ENCODE measurements at places on chromosomes 5 and 9.

GRCh38 chr9:133958756-133959155 lies 33.4 kb downstream of the VAV2 start:
- DNase-seq: no peak

DNA sequence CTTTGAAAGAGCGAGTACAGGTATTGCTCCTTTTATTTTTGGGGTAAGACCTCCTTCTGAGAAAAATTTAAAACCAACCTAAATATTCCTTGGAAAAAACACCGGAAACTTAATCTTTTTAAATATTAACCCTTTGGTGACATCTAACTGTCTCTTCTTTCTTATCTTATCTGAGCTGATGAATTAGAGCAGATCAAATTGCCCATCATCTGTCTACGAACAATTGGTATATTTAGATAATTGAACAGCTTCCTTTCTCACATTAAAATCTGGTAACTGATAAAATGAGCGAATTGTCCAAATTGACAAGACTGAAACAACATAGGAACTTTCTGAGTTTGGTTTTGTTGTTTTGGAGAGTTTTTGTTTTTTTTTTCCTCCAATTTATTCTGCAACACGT lies 2.0 kb downstream of the ISL1 start:
- DNase-seq: no peak

DNA sequence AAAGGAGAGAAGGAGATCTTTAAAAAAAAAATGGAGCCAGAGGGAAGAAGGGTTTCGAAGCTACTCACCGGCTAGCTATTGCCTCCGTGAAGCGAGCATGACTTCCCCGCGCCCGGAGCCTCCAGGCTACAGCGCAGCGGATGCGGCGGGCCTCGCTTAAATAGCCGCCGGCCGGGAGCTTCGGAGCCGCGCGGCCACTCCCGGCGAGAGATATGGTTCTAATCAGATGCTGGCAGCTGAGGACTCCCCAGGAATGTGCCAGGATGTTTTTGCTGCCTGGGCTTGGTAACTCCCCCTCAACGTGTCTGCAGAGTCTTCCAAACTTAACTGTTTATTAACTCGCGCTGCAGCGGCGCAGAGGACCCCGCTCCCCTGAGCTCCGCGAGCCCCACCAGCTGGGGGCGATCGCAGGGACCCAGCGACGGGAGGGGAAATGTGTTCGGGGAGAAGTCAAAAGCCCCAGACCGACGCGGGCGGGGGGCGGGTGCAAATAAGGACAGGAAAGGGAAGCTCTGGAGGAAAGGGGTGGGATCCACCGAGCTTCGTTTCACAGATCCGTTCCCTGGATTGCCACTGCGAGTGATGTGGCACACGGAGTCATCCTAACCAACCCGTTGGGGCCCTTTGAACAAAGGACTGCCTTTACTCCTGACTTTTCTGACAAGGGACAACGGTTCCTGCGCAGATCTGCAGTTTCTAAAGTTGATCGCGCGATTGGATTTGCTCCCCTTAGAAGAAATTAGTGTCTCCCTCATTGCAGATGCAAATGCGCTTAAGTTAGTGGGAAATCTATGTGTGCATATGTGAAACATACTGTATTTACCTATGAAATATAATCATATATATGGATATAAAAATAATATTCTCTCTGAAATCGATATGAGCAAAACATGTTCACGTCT lies at the start of gene DAB2:
Gene DAB2 (minus strand): TSS at position 245 of the 902 bp plus-strand sequence. CDS start 30,660 bp downstream, outside the sequence.
- peak; percentile 70 for DNase-seq

DNA sequence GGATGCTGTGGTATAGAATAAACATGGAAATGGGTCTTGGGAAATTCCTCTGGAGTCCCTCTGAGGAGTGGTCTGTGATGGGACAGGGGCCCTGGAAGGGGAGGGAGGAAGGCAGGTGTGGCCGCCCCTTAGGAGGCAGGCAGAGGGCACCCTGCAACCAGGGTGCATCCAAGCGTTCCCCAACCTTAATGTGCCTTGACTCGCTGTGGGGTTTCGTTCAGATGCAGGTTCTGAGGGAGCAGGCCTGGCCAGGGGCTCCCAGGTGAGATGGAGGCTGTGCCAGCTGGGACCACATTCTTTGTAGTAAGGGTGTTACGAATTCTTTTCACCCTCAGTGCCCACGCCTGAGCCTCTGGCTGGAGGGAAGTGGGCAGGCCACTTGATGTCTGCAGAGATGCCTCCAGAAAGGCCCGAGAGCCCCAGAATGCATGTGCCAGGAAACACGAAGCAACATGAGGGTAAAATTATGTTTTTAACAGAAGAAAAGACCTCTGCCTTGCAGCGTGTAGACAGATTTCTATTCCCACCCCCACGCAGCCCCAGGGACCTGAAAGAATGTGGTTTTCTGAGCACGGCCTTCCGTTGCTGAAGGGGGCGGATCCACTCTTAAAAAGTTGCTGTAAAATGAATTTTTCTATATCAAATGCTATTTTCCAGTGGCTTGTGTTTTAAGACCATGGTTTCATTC lies 150.4 kb upstream of the IER5L start:
- DNase-seq: no peak

DNA sequence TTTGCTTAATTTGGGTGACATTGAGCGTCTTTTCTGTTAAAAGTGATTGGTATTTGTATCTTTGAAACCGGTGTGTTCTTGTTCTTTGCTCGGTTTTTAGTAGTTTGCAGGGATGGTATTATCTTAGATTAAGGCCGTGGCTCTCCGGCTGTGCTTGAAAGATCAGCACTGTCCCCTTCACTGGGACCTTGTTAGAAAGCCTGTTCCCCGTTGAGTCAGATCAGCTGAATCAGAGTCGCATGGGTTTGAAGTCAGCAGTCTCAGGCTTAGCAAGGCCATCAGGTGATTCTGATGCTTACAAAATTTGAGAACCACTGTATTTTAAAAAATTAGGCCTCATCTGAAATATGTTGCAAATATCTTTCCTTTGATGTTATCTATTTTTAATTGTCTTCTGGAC lies 5.0 kb downstream of the DIRAS2 start:
- DNase-seq: no peak

All from nucleus accumbens (tissue), 56 donors.